ENCODE measurements at places on chromosomes 3 and 15.

DNA sequence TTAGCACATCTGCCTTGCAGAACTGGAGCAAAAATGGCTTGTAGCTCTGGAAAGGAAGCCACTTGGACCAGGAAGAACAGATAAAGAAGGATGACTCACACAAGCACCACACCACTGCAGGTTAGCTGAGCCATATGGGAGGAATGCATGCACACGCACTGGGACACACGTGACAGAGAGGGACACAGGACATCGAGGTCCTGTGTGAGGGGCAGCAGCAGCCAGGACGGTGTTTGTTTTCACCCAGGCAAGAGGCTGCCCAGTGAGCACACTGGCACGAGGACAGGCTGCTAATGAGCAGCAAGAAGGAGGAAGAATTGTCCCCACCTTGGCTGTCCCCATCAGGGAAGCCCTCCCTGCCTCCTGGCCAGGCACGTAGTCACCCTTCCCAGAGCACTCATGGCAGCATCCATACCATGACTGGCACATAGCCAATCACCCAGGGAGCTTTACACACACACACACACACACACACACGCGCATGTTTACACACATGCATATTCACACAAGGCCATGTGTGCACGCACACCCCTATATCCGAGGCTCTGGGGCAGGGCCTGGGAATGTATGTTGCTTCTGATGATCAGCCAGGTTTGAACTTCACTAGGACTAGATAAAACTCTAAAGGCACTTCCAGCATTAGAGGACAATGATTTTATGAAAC lies 24.0 kb upstream of the SPTBN5 start:
- no peak for DNase-seq

DNA sequence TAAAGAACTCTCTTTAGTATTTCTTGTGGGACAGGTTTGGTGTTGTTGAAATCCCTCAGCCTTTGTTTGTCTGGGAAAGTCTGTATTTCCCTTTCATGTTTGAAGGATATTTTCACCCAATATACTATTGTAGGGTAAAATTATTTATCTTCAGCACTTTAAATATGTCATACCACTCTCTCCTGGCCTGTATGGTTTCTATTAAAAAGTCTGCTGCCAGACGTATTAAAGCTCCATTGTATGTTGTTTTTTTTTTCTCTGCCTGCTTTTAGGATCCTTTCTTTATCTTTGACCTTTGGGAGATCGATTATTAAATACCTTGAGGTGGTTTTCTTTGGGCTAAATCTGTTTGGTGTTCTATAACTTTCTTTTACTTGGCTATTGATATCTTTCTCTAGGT lies 119.0 kb upstream of the TBC1D5 start:
- no peak for DNase-seq

DNA sequence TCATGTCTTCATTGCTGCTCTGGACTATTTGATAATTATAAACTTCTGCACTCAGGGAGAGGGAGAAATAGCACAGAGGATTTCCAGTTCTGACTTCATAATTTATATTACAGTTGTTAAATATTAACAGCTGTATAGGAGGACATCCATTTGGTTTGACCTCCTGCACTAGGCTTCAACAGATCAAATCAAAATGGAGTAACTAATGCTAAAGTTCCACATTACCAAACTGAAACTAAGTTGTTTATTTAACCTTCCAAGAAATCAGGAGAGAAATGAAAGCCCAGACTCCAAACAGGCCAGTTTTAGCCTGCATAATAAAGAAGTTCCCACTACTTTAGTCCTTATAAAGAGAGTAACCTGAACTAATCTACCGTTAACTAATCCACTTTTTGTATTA lies 4.6 kb downstream of the PLSCR2 start:
- DNase-seq = no peak

DNA sequence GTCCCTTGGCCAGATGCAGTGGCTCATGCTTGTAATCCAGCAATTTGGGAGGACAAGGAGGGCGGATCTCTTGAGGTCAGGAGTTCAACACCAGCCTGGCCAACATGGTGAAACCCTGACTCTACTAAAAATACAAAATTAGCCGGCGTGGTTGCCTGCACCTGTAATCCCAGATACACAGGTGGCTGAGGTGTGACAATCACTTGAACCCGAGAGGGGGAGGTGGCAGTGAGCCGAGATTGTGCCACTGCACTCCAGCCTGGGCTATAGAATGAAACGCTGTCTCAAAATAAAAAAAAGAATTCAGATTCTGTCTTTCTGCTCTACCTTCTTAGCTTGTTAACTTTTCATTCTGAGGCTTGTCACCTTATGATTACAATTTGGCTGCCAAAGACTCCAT lies 22.1 kb downstream of the MYO5A start:
- no peak for DNase-seq
